GM13976 (cell line): ENCODE measurements at places on chromosomes 7 and 10.

GRCh38 chr10:112507988-112508387, 61.0 kb downstream of the VTI1A start:
- no peak for DNase-seq

DNA sequence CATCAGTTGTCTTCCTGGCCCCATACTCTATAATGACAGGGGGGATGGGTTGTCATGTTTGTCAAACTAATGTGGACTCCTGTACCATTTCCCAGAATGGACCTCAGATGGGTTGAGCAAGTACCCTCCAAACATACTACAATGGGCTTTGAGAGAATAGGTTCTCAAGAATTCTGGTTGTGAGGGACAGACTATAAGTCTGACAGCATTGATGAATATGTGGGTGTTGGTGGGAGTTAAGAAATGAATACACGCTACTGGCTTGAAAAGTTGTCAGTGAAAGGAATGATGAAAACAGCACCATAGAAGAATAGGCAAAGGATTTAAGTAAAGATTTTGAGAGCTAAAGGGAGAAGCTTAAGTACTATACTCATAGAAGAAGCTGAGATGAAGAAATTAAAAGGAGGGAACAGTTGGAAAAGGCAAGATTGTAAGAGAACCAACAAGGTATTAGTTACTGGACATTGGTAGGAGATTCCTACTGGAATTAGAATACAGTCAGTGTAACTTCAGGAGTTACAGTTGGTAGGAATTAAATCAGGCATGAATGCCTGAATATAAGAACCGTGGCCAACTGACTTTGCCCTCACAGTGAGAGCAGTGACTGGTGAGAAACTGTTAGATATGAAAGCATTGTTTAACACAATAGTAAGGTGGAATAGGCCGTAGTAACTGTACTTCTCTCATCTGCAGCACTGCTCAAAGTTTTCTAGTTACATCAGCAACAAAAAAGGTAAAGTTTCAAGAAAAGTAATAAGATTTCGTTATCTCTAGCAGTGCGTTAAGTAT, 86.3 kb downstream of the LCOR start:
- peak; percentile 24 for DNase-seq

- no peak for DNase-seq
Measured at GRCh38 chr7:152967958-152968357, 208.4 kb downstream of the ACTR3B start.

DNA sequence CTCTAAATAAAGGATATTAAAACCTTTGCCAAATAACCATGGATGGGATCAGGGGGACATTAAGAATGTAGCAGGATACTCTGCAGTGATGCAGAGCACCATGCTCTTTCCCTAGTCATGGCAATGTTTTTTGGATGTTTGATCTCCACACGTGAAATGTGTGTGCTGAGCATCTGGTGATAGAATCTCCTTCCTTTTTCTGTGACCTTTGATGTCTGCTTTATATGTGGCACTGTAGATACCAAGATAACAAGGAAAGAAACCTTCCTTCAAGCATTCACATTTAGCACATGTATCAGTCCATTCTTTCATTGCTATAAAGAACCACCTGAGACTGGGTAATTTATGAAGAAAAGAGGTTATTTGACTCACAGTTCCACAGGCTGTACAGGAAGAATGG, 87.7 kb upstream of the CYP2C9 start:
- no peak for DNase-seq

GRCh38 chr10:78981970-78982281, 86.8 kb upstream of the ZMIZ1 start:
- no peak for DNase-seq

DNA sequence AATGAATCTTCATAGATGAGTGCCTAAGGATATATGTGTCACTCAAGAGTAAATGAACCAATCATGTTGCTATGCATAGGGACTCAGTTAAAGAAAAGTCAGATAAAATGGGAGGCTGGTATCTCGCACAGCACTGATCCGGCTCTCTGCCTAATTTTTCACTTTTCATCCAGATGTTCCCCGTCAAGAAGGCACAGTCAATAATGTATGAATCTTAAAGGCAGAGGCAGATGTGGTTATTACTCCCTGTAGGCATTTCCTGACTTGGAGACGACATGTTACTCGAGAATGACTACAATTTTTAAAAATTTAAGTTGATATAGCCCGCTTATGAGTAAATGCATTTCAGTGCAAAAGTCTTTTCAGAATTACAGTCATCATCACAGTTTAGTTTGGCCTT, 113.6 kb downstream of the TBXAS1 start:
- DNase-seq, result no peak

DNA sequence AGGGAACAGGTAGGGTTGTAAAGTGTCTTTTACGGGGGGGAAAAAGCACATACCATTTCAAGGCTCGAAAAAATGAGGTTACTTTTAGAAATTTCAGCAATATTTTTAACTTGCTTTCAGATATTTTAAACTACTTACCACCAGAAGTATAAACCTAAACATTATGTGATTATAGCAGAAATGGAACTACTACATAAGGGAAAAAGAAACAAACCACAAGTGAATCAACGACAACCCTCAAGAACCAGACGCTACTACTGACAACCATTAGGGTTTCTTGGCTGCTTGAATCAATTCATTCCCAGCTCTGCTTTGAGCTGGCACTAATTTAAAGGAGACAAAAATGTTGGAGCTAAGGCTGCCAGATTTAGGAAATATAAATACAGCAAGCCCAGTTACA, 80.1 kb downstream of the ZFAND4 start:
- DNase-seq, result no peak

- no peak for DNase-seq
Measured at GRCh38 chr7:2843711-2844152, 376 bp downstream of the GNA12 start.

DNA sequence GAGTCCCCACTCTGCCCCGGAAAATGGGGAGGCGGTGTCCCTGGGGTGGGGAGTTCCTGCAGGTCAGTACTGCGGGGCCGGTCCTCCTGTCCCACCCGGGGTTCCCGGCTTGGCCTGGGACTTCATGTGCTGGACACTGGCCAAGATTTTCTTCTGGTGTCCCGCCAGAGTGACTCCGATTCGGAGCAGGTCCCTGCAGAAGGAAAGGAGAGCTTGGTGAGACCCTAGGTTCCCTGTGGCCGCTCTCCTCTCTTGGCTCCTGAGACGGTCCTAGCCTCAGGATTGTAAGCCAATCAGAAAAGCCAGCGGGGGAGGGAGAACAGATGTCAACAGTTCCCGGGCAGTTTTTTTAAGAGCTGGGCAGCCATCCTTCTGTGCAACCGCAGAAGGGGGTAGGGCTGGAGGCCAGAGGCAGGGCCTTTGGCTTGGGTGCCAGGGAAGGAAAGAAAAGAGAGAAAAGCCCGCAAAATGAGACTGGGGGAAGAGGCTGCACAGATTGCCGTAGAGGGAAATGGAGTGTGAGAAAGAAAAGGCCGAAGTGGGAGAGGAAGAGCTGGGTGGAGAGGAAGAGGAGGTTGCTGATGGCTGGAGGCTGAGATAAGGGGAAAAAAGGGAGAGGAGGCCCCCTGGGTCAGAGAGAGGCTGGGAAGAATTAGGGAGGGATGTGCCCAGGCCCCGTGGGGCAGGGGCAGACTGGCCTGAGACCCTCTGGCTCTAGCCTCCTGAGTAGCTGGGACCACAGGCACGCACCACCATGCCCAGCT, 23.7 kb downstream of the EPHB4 start:
- DNase-seq, result peak; percentile 95

DNA sequence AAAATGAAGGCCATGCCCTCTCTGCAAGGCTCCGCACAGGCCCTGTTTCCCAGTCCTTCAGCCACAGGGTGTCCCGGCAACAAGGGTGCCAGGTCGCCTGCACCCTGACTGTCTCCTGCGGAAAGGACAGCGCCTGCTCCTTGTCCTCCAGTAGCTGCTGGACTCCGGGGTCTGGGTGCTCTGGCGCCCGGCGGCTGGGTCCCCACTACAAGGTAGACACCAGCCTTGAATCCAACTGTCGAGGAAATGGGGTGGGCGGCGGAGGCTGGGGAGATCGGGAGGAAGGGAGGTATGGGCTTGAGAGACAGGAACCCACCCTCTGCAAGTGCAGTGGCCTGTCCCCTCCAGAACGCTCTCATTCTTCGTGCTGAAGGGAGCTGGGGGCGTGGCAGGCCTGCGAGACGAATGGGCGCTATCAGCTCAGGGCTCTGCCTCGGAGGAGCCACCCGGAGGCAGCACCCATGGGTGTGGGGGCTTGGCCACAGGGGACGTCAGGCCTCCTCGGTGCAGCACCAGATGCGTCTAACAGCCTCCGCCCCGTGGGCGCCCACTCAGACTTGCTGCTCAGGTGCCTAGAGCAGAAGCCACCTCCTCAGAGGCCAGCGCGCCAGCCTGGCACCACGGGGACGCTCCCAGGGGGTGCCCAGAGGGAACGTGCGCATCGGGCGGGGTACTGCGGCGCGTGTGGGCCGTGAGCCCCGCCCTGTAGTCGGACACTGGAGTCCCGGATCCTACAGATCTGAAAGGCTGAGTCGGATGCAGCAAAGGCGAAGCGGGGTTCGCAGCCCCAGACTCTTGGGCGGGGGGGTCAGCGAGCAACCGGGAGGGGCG, 15.6 kb downstream of the ADAM8 start:
- DNase-seq, result peak; percentile 81

DNA sequence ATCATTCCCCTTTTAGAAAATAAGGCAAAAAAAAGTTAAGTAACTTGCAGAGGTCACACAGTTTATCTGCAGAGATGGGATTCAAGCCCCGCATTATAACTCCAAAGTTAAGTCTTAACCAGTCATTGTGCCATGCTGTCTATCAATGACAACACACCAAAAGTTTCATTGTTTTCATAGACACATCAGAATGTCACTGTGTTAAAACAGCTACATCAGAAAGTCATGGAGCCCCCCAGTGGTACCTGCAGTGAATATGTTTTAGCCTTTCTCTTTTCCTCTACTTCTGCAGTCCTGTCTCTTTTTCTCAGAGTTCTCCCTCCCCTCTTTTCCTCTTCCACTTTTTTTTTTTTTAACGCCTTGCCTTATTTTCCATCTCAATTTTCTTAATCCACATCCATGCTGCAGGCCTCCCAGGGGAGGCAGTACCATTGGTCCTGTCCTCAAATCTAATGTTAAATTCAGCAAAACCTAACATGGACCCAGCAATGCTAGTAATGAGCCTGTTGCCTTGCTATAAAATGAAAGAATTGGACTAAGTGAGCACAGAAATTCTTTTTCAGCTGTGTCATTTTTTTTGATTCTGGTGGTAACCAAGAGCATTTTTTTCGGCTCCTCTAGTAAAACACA, 3.8 kb upstream of the NRCAM start:
- DNase-seq, result peak; percentile 57

GRCh38 chr10:359762-360161, 224.5 kb downstream of the ZMYND11 start:
- no peak for DNase-seq

DNA sequence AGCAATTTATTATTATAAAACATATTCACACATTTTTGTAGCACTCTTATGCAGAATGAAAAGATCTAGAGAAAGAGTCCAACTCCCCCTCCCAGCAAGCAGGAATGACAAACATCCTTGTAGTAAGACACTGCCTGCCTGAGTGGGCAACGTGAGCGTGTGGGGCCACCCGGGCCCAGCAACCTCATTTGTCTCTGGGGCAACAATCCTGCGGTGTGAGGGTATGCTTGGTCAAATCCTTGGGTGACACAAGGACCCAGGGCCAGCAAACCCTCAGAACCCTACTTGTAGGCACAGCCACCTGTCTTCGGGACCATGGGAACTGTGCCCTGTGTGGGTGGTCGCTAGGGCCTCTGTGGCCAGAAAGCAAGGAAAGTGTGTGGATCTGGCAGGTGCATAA, 10.7 kb downstream of the RHEB start:
- DNase-seq, result no peak

DNA sequence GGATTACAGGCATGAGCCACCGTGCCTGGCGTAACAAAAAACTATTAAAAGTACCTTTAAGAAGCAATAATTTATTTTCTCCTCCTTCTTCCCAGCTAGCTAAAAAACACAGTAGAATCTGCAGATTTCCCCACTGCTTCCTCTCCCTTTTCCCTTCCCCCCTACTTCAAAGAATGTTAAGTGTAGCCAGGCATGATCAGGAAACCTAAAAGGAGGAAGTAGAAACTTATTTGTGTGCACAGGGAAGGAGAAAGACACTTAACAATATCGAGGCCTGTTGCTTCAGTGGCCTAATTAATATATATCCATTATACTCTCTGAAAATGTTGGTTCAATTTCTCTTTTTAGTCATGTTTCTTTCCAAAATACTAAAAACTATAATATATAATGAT, 127.7 kb downstream of the NRBF2 start:
- no peak for DNase-seq

- DNase-seq, result no peak
Measured at GRCh38 chr10:7165500-7166177, 245.2 kb downstream of the SFMBT2 start.

GRCh38 chr7:155231241-155231800, 66.4 kb upstream of the INSIG1 start:
- no peak for DNase-seq

- DNase-seq, result no peak
Measured at GRCh38 chr10:101767600-101767945, 8.3 kb downstream of the FGF8 start.

DNA sequence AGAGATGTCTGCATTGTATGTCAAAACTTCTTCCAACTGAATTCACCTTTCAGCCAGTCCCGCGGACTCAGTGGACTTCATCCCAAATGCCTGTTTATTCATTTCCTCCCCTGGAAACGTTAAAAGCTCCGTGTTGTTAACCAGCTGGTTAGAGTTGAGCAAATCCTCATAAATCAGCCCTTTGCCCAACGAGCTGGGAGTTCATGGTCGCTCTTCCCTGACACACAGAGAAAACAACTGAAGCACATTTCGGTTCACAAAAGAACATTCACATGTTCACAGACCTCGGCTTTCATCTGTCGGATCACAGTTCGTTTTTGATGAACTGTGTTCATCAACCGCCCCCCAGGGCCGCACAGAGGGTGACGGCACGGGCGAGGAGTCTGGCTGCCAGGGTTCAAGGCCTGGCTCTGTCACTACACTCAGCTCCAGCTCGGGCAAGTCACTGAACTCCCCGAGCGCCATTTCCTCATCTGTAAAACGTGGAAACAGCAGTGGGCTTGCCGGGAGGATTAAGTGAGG, 62.6 kb downstream of the GLI3 start:
- DNase-seq, result no peak

DNA sequence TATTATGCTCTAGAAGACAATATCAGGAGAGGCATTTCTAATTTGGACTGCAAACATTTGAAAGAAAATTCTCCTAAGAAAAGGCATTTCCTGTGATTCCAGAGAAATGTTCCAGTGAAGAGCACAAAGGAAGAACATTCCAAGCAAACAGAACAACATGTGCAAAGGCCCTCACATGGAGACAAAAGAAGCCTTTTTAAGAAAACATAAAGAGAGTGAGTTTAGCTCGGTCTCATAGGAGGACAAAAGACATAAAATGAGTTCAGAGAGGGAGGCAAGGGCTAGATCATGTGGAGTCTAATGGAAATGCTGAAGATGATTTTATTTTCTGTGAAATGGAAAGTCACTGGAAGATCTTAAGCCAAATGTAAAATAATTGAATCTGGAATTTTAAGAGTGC, 269.8 kb upstream of the HGF start:
- no peak for DNase-seq

GRCh38 chr7:5424749-5425506, 1.3 kb upstream of the TNRC18 start:
- peak; percentile 37 for DNase-seq

GRCh38 chr10:92699518-92700381, 10.0 kb downstream of the HHEX start:
- no peak for DNase-seq
